ENCODE measurements at places on chromosomes 4 and X.

DNA sequence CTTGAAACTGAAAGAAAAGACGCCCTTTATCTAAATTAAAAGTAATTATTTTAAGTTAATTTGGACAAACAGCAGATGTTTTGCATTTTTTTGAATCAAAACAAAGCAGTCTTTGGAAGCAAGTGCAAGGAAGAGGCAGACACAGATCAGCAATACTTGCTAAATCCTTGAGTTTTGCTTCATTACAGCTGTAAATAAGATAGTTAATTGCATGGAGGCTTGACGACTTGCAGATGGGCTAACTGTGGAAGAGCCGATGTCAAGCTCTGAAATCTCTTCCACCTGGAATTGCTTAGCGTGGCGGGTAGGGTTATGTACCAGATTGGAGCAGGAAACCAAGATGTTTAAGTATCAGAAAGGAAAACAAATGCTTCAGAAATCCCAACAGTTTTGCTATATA is 148.8 kb downstream of the POLA1 start:
- no peak for DNase-seq

- no peak for DNase-seq
These were observed 5.6 kb downstream of the SLC49A3 start for GRCh38 chr4:683247-683897.

GRCh38 chr4:158940271-158940670 is 162.6 kb upstream of the RAPGEF2 start:
- DNase-seq: no peak

DNA sequence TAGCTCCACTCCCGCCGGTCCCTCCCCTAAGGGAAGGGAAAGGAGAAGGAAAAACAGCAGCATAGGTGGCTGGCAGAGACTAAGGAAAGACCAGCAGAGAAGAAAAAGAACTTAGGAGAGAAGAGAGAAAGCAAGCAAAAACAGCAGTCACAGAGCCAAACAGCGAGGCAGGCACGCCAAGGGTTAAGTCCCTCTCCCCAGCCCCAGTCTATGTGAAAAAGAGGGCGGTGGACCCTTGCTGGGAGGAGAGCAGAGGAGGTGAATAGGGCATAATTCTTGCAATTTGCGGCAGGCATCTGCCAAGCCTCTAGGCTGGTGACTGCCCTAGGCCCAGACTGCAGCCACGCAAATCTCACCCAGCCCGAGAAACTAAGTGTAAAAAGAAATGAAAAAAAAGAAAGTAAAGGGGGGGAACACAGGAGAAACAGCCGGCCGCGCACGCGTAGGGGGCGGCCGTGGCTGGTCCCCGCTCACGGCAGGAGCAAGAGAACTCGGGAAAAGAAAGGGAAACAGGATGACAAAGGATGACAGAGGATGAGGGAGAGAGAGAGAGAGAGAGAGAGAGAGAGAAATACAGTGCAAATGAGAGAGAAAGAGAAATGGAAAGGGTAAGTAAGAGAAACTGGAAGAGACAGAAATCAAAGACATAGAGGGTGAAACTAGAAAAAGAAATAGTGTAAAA is 48.6 kb downstream of the MAGEA9 start:
- no peak for DNase-seq

GRCh38 chr4:98203332-98204235 is 57.6 kb upstream of the RAP1GDS1 start:
- DNase-seq: no peak
